Stimulated activated CD8-positive, alpha-beta memory T cell treated with anti-CD3 and anti-CD28 coated beads, Interleukin-2, amount 100 ng/mL, for 1 hour (primary cell): ENCODE measurements at places on chromosomes 7 and 10.

DNA sequence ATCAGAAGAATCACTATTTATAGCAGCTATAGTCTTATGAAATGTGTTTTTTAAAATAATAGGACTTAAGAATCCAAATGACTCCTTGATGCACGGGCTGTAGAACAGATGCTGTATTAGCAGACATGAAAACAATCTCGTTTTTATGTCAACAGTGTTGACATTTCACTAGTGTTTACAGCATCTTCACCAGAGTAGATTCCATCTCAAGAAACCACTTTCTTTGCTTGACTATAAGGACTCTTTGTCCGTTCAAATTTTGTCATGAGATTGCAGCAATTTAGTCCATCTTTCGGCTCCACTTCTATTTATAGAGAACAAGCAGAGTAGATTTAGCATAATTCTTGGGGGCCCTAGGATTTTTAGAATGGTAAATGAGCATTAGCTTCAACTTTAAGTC, 295.1 kb downstream of the EXOC4 start:
- no peak for DNase-seq

- DNase-seq = no peak
Measured at GRCh38 chr10:96309628-96310320, 5.5 kb downstream of the DNTT start.

- no peak for DNase-seq
Measured at GRCh38 chr7:20475756-20476155, 139.7 kb upstream of the ABCB5 start.

- no peak for DNase-seq
Measured at GRCh38 chr7:131045526-131045925, 282.1 kb upstream of the MKLN1 start.

DNA sequence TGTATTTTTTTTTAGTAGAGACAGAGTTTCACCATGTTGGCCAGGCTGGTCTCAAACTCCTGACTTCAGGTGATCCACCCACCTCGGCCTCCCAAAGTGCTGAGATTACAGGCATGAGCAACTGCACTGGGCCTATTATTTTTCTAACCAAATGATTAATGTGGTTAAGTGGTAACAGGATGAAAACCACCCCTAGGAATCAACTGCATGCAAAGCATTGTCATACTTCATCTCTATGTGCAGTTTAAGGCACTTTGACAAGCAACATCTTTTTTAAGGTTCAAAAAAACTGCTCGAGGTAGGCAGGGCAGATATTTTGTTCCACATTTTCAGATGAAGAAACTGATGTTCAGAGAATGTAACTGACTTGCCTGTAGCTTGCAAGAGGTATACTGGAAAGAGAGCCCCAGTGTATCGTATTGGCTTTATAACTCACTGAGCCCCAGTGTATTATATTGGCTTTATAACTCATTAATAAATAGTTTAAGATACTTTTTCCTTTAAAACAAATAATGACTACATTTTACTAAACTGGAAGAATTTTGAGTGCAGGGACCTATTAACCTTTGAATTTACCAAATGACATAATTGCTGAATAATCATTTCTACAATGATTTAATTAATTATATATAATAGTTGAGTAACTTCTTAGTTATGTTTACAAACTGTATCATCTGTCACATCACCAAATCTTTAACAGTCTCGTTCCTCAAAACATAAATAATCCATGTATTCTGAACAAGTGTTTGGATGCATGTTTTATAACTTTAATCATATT, 38.1 kb downstream of the RTKN2 start:
- DNase-seq = no peak

DNA sequence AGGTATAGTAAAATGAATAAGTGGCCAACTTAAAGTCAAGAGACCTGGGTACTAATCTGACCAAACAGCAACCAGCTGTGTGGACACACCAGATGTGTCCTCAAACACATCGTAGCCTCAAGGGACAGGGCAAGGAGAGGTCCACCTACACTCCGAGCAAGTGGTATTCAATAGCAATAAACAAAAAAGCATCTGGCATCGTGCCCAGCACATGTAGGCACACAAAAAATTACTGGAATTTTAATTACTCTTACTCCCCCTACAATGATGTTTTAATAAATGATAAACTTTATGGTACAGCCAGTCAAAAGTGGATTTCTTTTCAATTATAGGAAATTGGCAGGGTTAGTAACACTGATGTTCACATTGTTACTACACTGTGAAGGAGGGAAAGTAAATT, 3.5 kb upstream of the RGS10 start:
- no peak for DNase-seq

GRCh38 chr10:33921970-33922605, 587.6 kb upstream of the NRP1 start:
- no peak for DNase-seq

DNA sequence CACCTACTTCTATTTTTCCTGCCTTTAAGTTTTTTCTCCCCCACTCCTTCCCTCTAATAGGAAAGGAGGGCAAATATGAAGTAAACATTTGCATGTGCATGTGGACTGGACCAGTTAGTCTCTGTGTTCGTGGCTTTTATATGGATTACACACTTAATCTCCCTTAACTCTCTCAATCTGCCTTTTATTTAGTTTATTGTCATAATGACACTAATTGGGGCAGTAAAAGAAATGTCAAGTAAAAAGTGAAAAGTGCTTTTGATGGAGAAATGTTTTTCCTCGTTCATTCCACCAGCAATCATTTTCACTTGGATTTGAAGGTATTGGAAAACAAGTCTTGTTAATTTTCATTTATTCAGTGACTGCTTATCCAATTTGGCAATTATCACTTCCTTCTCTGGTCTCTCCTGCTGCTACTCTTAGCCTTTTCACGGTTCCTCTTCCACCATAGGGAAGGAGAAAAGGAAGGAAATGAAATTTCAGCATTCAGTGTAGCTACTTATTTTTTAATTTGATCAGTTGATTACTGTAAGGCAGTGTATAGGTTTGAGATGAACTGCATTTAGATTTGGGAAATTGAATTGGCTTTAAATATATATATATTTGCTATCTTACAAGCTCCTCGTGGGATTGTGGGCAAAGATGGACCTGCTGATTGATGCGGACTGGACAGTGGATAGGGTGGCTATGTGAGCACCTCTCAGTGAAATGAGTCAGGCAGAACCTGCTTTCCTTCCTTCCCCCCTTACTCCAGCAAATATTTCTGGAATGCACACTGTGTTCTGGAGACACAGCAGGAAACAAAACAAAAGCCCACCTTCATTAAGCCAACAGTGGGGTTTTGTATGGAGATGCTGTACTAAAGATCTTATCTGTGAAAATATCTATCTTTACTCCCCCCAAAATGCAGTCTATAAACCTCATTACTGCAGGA, 77.5 kb downstream of the LRRC4 start:
- no peak for DNase-seq

DNA sequence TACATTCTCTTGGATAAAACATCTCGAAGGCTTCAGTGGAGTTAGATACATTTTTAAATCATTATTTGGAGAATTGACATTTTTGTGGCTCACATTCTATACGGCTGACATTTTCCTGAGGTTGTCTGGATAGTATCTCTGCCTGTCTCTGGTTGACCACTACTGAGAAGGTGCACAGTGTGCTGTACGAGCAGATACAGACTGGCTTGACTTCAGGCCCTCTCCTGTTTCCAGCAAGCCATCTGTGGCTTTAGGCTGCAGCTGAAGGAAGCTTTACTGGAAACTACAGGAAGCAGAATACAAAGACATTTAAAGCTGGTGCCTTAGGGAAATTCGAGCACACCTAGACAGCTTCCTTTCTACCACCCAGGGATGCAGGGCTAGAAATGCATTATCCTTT, 39.3 kb upstream of the RSU1 start:
- no peak for DNase-seq

- DNase-seq = peak; percentile 26
Measured at GRCh38 chr10:49398000-49398861, 2.3 kb upstream of the DRGX start.

DNA sequence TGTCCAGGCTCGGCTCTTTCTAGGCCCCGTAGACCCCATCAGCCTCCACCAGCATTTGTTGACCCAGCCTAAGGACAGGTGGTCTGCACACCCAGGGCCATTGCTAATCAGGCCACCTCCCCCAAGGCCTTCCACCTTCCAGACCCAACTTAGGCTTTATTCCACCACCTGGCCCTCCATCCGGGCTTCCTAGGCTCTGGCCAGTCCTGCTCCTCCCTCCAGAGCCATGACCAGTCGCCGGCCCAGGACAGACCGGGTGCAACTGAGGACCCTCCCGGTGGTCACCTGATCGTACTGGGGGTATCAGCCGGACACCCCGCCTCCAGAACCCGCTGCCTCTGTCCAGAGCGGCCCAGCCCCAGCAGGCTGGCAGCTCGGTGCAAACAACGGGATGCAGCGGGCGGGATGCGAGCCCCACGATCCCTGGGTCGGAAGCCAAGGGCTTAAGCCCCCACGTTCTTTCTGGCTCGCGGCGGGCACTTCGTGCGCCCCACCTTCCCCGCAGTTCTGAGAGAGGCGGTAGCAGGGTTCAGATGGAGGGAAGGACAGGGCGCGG, 545 bp downstream of the NACAD start:
- DNase-seq = no peak

GRCh38 chr10:112698818-112699164, 251.3 kb upstream of the TCF7L2 start:
- no peak for DNase-seq

DNA sequence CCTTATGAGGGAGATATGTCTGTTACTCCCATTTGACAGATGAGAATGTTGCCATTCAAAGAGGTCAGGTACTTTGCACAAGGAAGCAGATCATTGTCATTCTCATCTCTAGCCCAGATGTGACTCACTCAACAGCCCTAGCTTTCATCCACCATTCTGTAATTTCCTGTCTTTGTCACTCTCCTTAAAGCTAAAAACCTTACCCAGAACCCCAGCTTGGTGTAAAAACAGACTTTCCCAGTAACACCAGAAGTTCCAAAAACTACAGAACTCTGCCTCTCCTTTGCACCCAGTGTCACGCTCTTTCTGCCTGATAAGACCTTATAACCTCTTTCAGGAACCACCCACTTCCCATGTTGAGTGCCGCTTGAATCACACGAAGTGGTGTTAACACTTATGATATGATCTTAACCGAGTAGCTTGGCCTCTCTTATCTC, 89.1 kb upstream of the SP4 start:
- peak; percentile 26 for DNase-seq
